ENCODE measurements at places on chromosomes 4 and X.

DNA sequence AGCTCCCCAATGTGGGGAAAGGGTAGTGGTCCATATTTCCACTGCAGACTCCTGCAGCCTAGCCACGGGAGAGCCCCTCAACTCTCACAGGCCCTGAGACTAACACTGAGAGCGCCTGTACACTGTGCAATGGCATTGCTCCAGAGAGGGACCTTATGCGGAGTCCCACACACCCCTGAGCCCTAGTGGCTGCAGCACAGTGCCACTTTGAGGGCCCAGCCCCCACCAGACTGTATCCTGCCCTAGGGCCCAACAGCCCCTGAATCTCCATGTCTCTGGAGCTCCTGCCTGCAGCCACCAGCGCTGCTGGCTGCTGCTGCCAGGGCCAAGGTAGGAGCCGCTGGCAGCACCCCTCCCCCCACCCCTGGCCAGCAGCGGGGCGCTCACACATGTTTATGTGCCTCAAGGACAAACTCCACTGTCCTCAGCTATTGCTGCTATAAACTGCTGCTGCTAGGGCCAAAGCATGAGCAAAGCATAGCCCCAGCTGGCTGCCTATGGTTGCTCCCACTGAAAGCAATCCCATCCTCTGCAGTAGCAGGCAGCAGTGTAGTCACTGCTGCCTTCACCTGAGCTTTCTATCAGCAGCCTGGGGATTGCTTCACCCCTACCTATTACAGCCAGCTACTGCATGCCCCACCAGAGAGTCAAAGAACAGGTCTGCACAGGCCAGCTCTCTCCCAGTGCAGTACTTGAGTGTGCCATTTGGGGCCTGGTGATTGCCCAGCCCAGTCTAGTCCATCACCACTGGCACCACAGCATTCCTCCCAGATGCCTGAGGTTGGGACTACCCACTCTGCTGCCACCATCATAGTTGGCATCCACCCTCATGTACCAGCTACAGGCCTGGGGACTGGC is 24.3 kb downstream of the TMEM154 start:
- DNase-seq, result no peak

DNA sequence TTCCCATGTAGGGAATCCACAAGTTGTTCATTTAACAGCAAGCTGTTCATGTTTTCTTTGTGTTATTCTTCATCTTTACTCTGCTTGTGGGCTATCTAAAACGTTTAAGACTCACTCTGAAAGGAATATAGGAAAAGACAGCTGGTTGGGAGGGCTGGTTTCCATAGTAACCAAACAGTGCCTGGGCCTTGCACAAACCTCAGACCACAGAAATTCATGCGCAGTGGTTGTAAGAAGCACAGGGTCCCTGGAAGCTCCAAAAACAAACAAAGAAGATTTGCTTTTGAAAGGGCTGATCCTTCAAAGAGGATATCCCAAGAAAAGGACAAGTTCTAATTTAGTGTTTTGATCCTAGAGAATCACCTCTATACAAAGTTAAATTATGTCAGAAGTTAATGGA is 7.8 kb downstream of the SERTM2 start:
- no peak for DNase-seq

DNA sequence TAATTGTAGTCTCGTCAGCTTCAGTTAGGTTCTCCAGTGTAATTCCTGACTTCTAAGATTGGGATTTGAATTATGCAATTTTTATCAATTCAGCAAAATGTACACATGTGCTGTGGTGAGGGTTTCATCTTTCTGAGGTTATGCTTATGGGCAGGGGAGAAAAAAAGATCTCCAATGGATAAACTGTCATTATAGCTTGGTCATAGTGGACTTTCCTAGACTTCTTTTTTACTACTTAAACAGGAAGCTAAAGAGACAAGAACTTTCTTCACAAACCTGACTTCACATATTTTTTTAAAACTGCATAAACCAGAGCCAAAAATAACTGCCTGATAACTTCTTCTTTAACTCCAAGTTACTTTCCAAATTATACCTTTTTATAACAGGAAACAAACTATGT is 21.7 kb upstream of the SPP1 start:
- DNase-seq, result no peak

- DNase-seq, result no peak
These were observed 11.5 kb upstream of the TLR1 start for GRCh38 chr4:38815885-38816782.

DNA sequence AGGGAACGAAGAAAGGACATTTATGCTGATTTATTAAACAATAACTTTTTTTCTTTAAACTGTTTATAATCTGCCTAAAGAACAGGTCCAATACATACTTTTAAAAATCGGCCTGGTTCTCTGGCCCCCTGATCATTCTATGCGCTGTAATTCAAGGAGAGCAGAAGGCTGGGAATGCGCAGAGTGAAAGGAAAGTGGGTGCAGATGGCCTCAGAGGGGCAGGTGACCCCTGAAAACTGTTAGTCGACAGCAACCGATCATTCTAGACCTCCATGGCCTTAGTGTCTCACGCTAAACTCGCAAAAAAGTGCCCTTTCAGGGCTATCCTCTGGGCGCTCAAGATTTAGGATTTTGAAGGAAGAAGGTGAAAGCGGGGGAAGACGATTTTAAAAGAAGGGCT is 2.2 kb downstream of the PDE5A start:
- no peak for DNase-seq

- no peak for DNase-seq
These were observed 80.9 kb downstream of the ZNF718 start for GRCh38 chr4:205097-205756.

DNA sequence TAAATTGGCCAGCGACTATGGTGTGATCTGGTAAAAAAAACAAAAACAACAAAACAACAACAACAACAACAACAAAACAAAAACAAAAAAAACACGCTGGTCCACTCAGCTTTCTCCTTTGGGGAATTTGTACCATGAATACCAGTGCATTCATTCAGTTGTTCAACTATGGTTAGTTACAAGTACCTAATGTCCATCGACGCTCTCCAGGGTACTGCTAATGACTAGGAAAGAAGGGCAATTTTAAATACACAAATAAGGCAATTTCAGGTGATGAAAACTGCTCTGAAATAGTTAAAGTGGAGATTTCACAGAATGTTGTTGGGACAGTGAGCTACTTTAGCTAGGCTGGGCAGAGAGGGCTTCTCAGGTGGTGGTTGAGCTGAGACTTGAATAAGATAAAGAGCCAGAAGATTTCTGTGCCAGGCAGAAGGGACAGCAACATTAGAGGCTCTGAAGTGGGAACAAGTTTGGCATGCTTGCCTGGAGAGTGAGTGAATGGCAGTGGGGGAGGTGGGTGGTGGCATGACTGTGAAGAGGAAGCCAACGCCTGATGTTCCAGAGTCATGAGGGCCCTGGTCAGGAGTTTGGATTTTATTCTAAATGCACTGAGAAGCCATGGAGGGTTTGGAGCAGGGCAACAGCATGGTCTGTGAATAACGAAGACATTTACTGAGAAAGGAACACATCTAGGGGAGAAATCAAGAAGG is 45.9 kb upstream of the PGRMC2 start:
- DNase-seq, result no peak

DNA sequence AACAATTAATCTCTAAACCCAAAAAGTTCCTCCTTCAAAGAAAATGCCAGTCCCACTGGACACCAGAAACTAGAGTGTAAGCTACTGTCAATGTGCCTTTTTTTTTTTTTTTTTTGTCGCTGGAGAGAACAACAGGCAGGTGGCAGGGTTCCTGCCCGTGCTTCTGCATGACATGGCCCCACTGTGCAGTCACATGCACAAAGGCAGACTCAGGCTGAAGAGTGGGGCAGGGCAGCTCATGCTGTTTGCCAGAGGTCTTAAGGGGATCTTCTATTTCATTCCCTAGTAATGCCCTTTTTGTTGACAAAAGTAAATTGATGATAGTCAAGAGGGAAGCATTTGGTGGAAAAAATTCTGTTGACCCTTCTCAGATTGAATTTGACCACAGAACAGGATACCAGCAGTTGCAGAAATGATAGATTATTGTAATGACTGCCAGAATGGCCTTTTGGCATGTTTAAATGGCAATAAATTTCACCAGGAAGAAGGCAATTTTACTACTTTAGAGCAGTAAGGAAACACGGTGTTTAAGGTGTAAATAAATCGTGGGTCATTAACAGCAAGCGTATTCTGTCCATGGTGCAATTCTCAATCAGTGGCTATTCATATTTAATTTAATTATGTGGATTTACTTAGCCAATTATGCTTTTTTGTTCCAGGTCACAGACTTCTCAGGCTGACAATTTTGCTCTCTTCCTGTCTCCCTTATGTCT is 80.9 kb downstream of the NKX6-1 start:
- no peak for DNase-seq

- DNase-seq, result no peak
These were observed 35.5 kb downstream of the TBC1D9 start for GRCh38 chr4:140720387-140721304.

- no peak for DNase-seq
These were observed 88.9 kb downstream of the RTL5 start for GRCh38 chrX:72042852-72043248.

GRCh38 chrX:16418650-16419049 is 231.3 kb upstream of the S100G start:
- DNase-seq, result no peak

DNA sequence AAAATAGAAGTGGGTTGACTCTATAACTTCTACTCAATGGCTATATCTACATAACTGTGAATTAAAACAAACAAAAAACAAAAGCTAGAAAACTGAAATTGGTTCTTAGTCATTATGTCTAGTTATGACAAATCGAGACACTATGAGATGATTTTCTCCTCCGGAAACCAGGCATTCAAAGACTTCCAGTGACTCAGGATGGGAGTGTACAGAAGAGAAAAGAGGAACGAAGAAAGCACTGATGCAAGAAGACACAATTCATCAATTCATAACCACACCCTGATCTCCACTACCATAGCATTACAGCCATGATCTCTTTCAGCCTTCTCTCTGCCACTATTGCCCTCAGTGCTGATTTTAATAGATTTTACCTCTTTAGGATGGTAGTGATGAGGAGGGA is 253.6 kb downstream of the CBLL2 start:
- DNase-seq, result no peak

- DNase-seq, result no peak
These were observed 25.4 kb upstream of the ARSD start for GRCh38 chrX:2954541-2954940.

GRCh38 chr4:180059216-180059881 is 2183.9 kb upstream of the TENM3 start:
- DNase-seq, result no peak

DNA sequence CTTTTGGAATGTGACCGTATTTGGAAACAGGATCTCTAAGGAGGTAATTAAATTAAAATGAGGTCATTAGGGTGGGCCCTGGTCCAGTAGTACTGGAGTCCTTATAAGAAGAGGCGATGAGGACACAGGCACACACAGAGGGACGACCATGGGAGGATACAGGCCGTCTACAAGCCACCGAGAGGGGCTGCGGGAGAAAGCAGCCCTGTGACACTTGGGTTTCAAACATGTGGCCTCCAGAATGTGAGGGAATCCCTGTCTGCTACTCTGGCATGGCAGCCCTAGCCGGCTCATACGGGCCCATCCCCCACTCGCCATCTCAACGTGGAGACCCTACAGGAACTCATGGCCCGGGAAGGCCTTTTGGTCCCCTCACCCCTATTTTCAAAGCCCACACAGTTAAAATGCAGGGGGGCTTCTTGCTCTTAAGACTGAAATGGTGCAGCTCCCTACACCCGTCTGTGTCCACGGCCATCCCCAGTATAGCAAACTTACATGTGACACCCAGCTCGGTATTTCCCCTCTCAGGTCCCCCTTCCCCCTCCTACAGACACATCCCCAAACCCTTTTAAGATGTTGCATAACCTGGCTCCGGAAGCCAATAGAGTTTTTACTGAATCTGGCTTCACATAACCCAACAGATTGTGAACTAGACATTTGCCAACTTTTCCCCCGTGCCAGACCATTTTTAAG is 124.1 kb upstream of the TBL1X start:
- peak; percentile 29 for DNase-seq

DNA sequence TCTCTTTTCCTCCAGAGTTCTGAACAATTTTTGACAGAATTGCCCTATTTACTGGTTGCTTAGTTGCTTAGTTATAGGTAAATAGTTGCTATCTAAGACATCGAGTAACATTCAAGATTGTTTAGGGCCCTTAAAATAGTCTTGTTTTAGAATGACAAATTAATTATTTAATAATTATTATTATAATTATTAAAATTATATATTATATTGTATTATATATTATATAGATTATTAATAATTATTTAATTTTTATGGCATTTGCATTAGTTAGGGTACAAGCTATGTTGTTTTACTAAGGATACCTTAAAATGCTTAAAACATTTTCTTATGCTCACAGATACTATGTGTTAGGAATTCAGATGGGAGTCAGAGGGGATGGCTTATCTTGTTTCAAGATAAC is 59.2 kb downstream of the NPY1R start:
- no peak for DNase-seq

DNA sequence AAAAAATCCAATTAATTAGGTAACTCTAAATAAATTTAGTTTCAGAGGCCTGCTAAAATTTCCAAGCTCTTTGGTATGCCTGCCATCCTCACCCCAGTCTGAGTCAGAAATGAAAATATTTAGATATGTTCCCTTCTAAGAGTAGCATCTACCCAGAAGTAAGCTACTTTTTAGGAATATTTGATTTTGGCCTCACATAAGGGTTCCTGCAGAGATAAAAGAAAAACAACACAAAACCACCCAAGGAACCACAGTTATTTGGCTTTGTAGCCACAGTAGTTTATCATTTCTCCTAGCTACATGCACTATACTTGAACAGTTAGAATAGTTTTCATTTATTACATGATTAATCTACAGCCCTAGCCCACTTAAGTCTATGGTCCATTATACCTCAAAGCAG is 192.6 kb upstream of the FAM241A start:
- no peak for DNase-seq

GRCh38 chrX:133745349-133745748 is 240.0 kb downstream of the GPC3 start:
- DNase-seq, result no peak

GRCh38 chrX:136892412-136892811 is 11.9 kb upstream of the RBMX start:
- DNase-seq, result no peak

DNA sequence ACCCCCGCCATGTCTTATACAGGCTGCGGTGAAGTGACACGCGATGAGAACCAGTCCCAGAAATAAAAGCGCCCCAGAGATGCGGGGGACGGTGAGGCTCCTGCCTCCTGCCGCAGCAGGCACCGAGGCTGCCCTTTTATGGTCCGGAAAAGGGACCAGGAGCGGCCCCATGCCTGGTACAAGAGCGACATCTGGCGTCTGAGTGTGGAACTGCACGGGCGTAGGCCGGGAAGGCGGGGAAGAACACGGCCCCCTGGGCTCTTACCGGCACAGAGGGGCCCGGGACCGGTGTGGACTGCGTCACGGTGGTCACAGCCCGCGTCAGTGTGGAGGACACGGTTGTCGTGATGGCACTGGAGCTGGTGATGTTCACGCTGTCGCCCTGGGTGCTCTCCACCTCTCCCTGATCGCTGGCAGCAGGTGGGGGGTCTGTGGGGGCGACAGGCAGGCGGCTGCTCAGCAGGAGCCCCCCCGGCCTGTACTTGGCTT is 8.9 kb upstream of the RENBP start:
- DNase-seq, result peak; percentile 74

DNA sequence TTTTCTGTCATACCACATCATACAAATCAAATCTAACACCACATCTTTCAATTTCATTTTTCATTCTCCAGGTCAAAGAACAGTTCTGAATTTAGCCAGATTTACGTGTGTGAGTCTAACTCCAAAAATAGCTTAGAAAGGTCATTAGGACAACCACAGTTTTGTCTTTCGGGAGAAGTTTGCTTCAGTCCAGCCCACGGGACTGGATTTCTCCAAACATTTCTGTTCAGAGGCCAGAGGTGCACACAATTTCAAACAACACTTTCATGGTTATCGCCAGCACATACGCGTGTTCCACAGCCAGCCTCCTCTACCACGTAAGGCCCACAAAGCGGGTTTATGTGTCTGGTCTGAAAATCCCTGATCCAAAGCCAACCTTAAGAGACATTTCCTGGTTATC is 65.9 kb downstream of the VEGFC start:
- no peak for DNase-seq

Data from activated CD4-positive, alpha-beta T cell treated with anti-CD3 and anti-CD28 coated beads, Interleukin-2, amount 50 U/mL, for 1 hour (primary cell).